ENCODE measurements at places on chromosomes 16 and 17.

- peak; percentile 44 for DNase-seq
These were observed 18.5 kb downstream of the PLLP start for GRCh38 chr16:57265850-57266530.

GRCh38 chr16:81442220-81442915 is 2.2 kb upstream of the CMIP start:
- DNase-seq, result no peak

DNA sequence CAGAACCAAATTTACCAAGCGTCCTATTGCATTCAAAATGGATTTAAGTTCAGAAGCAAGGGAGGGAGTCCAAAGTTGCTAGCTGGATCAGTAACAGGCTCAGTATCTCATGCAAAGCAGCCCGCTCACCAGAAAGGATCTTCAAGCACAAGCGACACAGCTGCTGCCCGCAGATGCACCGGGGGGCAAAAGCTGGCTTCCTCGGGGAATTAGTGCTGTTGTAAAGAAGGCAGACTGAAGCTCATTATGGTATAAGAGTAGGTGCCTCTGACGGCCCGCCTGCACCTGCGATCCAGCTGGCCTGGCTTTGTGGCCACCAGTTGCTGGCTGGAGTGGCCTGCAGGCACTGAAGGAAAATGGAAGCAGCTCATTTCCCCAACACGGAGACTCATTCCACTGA is 128.4 kb upstream of the RCVRN start:
- no peak for DNase-seq

DNA sequence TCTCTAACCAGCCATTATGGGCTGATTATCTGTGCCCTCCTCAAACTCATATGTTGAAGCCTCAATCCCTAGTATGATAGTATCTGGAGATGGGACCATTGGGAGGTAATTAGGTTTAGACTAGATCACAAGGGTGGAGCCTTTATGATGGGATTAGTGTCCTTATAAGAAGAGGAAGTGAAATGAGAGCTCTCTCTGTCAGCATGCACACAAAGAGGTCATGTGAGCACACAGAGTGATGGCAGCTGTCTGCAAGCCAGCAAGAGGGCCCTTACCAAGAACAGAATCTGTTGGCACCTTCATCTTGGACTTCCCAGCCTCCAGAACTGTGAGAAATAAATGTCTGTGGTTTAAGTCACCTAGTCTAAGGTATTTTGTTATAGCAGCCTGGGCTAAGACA is 101.9 kb downstream of the PCTP start:
- no peak for DNase-seq

DNA sequence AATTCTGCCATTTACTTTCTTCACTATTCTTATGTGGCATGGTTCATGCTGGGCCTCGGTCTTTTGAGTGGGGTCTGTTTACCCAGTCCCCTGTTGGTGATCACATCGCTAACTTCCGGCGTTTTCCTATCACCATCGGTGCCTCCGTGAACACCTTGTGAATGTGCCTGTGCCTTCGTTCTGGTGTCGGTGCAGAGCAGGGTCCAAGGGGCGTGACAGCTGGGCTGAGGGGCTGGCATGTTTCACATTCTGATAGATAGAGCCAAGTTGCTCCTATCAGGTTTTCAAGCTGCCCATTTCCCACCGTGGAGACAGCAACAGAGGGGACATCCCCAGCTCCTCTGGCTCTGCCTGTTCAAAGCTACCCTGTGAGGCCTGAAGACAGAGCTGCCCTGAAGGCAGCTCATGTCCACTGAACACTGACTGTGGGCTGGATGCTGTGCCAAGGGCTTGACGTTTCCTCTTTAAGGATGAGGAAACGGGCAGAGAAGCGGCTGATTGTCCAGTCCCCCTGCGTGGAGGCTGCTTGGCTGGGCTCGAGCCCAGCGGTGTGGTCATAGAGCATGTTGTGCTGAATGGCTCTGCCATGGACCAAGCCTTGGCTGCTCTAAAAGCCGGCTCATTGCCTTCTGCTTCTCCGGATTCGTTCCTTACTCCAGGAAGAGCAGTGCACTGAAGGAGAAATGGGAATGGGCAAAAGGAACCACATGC is 17.0 kb downstream of the DHODH start:
- no peak for DNase-seq

- DNase-seq, result no peak
These were observed 122.0 kb upstream of the CHMP6 start for GRCh38 chr17:80869481-80870145.

GRCh38 chr16:87424266-87424665 is 32.1 kb downstream of the MAP1LC3B start:
- DNase-seq, result no peak

DNA sequence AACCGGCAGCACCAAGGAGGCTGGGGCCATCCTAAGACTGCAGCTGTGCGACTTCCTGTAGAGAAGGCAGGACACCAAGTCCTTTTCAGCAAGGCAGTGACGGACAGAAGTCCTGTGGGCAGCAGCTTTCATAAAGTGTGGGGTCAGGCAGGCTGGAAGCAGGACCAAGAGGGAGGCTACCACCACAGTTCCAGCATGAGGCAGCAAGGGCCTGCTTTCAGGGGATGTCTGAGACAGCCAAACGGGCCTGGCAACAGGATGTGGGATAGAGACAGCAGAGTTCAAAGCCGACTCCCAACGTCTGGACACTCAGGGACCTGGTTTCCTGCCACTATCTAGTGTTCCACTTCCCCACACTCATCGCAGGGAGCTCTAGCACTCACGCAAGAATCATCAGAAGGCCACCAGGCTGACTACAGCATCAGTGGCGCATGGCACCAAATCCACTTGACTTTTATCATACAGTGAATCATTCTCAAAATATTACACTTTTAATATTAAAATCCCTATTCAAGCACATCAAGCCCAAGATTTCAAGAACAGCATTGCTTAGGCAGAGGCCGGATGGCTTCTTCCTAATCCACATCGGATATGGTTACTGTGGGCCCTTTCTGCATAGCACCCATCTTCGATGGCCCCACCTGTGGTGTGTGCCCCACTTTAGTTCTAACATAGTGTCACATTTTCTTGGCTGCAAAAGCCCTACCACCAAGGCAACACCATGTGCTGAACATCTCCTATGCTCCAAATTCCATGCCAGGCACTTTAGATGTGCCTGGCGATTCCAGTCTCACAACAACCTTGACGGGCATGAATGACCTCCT is 5.2 kb downstream of the USP7 start:
- DNase-seq, result no peak

DNA sequence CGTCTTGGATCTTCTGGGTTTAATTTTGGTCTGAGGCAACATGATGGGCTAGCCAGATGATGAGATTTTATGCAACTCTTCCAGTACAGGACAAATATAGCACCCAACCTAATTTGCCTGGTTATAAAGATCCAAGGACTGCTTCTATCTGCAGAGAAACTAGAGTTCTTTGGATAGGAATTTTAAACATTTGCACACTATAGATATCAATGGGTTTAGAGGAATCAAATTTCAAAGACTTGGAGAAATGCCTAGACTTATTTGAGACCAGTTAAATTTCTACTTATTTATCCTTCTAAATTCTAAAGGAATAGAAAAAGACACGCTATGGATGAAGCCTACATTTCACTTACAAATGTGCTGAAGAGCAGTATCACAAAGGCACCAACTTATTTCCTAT is 12.6 kb downstream of the PMFBP1 start:
- DNase-seq, result no peak

GRCh38 chr17:54903375-54903774 is 2.7 kb downstream of the TOM1L1 start:
- DNase-seq, result no peak

DNA sequence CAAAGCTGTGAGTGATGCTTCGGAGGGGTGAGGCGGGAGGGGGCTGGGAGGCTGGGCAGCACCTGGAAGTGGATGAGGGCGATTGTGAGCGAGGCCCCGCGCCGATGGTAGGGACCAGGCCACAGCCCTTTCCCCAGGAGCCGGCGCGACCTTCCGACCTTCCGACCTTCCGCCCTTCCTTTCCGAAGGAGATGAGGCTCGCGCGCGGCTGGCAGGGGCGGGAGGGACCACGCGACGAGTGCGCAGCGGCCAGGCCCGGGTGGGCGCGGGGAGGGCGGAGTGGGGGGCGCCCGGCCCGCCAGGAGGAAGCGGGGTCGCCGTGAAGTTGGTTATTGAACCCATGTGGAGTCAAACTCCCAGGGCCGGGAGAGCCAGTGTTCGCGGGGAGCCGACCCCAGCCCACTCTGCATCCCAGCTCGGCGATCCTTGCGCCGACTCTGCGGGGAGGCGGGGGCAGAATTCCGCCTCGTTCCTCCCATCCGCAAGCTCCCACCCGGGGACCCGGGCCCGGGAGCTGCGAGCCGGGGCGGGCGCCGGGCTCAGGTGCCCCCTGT is 56.6 kb downstream of the RAP1GAP2 start:
- no peak for DNase-seq

GRCh38 chr16:6615636-6616035 is 717.0 kb upstream of the RBFOX1 start:
- DNase-seq, result no peak

- peak; percentile 10 for DNase-seq
These were observed 415.1 kb downstream of the NPIPA8 start for GRCh38 chr16:17921357-17921978.

GRCh38 chr17:27930000-27930399 is 36.8 kb upstream of the LYRM9 start:
- DNase-seq, result no peak

- DNase-seq, result peak; percentile 28
These were observed 1.7 kb downstream of the TMEM170A start for GRCh38 chr16:75462806-75463205.

GRCh38 chr17:10713318-10713717 is 15.9 kb downstream of the ADPRM start:
- DNase-seq, result no peak

DNA sequence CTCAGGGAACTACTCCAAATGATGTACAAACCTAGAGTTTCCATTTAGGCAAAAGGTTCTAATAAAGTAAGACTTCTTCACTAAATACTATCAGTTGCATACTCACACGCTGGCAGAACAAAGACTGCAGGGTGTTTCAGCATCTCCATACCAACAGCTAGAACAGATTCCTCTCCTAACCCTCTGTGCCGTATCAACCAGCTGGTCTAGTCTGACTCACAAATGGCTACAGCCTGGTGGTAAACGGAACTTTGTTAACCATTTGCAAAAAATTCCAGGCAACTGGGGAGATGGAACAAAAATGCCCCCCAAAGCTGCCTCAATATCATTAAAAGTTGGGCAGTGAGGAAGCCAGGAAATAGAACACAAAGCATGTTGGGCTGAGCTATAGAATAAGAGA is 217.1 kb downstream of the GRIN2A start:
- no peak for DNase-seq

GRCh38 chr16:69930117-69930776 is 20.9 kb upstream of the CLEC18A start:
- DNase-seq, result peak; percentile 40

DNA sequence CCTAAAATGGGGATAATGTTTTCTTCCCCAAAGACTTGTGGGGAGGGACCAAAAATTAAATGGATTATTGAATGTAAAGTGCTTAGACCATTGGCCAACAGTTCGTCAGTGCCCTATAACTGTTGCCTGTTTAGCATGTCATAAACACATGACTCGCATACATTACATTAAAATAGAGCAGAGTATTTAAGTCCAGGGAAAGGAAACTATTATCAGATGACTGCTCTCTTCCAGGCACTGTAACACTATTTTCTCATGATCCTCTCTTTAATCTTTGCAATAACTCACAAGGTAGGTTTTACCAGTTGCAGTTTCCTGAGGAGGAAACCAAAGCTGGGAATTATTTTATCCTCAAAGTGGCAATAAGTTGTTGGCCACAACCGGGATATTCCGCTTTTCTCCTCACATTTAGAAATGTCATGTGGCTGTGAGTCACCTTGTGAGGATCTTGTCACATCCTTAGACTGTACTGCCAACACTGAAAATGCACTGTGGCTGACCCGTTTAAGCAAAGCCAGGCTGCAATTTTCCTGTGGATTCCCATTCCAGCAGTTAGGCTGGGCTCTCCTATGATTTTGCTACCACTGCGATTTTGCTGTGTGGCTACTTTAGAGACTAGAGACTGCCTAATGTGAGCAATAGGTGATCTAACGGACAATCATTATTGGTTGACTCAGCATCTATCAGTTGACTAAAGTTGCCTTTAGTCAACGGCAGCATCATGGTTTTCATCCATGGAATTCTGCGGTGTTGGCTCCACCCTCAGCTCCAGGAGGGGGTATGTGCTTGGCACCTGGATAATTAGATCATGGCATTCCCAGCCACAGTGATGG is 58.3 kb upstream of the DHX40 start:
- no peak for DNase-seq

- no peak for DNase-seq
These were observed 9.7 kb downstream of the NUPR1 start for GRCh38 chr16:28529124-28529523.

DNA sequence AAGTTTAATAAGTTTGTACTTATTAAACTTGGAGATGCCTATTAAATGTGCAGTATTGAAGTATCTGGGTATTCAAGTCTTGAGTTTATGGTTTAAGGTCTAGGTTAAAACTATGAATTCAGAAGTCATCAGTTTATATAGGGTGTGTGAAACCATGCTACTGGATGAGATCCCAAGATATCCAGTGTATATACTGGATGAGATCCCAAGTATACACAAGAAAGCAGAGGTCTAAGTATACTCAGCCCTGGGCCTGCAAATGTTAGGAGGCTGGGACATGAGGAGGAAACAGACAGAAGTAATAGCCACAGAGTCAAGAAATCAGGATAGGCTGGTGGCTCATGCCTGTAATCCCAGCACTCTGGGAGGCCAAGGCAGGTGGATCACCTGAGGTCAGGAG is 194.4 kb upstream of the AXIN2 start:
- no peak for DNase-seq

- DNase-seq, result peak; percentile 39
These were observed 21.7 kb downstream of the ACSF3 start for GRCh38 chr16:89115216-89115861.

GRCh38 chr17:35545150-35545549 is 7.7 kb upstream of the SLFN12L start:
- DNase-seq, result peak; percentile 19

DNA sequence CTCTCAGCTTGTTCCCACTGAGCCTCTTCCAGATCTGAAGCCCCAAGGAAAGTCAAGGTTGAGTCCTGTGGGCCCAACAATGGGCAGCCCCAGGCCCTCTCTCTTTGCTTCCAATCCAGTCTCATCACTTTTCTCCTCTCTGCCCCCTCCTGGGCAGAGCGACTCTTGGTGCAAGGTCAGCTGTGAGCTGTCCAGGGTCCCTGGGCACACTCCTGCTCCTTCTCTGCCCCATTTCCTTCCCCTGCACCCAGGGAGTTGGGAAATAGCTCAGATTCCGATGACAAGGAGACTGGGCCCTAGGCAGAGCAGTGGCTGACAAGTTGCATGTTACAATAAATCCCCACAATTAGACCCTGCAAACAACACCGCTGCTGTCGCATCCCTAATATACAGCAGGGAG is 16.1 kb upstream of the CRHR1 start:
- no peak for DNase-seq

Data from bronchial epithelial cell (primary cell).